ENCODE measurements at places on chromosomes 1 and 21.

DNA sequence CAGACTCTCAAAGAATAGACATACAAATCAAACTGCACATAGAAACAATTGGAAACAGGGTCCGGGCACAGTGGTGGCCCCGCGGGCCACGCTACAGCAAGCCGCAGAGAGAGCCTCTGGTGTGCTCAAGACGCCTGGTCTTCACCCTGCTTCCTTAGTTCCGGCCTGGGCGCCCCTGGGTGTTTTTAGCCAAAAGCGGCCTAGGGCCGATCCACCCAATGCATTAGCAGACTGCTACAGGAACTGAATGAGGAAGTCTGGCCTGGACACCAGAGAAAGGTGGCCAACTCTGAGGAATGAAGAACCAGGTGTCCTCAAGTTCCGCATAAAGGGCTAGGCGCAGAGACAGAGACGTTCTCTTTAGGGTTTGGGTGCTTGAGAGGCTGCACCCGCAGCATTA lies 1.7 kb downstream of the PRRX1 start:
- no peak for DNase-seq

- DNase-seq = no peak
These were observed 105.9 kb downstream of the KCNK1 start for GRCh38 chr1:233719655-233720341.

- peak; percentile 76 for DNase-seq
These were observed 123.5 kb downstream of the TIAM1 start for GRCh38 chr21:31220575-31220974.

- DNase-seq = peak; percentile 88
These were observed 51.9 kb upstream of the LPAR3 start for GRCh38 chr1:84944767-84945486.

DNA sequence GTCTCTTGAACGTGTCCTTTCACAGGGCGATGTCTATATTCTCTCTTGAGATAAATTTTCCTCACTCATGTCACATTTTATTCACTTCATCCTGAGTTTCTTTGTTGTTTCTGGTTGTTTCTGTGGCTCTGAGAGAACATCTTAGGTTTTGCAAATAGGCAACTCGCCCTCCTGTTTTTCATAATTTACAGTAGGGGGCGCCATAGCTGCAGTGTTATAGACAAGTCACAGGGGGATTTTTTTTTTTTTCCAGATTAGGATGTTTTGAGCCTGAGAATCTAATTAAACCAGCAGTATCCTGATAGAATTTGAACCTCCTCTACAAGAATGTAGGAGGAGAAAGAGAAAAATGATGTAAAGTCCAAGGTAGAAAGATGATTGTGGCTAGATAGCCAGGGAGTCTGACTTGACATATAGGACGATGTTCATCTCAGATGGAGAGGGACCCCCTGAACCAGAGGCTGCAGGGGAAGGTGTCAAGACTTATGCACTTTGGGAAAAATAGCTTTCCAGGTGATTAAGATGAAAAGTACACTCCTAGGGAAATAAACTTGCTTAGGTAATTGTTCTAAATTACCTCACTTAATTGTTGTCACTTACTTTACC lies 76.3 kb downstream of the ZP4 start:
- no peak for DNase-seq

DNA sequence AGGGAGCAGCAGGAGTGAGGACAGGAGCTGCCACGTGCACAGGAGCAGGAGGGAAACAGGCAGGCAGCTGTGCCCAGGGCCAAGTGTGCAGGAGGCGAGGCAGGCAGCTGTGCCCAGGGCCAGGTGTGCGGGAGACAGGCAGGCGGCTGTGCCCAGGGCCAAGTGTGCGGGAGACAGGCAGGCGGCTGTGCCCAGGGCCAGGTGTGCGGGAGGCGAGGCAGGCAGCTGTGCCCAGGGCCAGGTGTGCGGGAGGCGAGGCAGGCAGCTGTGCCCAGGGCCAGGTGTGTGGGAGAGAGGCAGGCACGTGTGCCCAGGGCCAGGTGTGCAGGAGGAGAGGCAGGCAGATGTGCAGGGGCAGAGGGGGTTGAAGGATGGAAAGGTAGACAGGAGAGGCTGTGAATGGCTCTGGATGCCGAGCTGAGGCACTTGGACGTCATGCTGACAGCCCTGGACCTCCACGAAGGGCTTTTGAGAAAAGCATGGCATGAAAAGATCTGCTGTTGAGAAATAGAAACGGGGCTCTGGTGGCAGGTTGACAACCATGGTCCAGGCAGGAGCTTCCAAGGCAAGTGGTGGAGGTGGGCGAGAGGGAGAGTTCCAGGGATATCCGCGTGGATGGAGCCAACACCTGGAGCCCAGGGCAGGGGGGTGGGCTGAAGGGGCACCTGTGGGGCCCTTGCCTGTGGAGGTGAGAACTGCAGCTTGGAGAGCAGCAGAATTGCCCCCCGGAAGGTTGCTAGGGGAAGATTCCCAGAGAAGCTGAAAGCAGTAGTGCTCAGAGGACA lies 19.1 kb upstream of the NPHP4 start:
- DNase-seq = no peak

DNA sequence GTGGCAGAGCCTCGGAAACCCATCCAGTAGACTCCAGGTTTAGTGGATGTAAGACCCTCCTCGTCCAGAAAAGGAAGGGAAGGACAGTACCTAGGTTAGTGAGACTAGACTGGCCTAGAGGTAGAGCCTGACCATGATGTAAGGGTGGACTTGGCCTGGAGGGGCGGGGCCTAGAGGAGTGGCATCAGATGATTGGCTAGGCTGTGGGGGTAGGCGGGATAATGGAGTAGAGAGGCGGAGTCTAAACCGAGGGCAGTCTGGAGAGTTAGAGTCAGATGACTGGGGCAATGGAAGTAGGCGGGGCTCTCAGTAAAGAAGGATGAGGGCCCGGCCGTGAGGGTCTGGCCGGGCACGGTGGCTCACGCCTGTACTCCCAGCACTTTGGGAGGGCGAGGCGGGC lies 70.1 kb downstream of the EPHB2 start:
- DNase-seq = no peak

- DNase-seq = no peak
These were observed 15.5 kb downstream of the LEPR start for GRCh38 chr1:65435987-65436386.

DNA sequence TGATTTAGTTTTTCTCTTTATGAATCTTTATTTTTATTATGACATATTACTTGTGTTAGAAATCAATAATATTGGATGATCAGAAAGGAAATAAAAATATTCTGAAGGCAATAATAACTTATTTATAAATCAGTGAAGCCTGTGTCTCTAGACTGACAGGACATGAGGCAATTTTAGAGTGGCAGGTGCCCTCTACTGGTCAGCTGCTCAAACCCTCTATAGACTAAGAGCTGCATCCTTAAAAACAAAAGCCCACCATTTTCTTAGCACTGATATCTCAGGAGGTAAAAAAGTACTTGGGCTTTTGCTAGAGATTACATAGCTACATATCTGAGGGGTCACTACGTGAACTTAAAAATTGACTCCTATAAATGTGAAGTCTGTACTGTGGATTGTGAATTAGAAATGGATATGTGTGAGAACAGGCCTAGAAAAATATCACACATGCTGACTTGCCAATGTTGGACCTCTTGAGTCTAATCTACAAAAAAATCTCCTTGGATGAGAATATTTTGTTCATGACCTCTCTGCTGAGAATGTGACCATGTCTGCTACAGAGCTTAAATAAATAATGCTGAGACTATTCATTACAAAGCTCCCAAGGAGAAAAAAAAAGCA lies 597.9 kb upstream of the ADAMTS5 start:
- no peak for DNase-seq

- no peak for DNase-seq
These were observed 159.8 kb downstream of the PEX14 start for GRCh38 chr1:10634428-10635084.

GRCh38 chr1:223810586-223810985 lies 35.2 kb downstream of the TP53BP2 start:
- no peak for DNase-seq

DNA sequence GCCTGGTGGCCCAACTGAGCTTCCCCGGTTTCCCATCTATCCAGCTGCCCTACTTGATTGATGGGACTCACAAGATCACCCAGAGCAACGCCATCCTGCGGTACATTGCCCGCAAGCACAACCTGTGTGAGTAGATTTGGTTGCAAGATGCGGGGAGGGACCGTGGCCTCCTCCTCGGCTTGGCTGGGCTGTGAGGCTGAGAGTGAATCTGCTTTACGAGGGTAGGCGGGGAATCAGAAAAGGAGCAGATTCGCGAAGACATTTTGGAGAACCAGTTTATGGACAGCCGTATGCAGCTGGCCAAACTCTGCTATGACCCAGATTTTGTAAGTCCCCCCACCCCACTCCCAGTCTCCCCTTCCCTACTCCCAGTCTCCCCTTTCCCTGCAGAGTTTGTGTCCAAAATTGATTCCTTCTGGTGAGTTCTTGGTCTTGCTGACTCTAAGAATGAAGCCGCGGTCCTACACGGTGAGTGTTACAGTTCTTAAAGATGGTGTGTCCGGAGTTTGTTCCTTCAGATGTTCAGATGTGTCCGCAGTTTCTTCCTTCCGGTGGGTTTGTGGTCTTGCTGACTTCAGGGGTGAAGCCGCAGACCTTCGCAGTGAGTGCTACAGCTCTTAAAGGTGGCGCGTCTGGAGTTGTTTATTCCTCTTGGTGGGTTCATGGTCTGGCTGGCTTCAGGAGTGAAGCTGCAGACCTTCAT lies 1.5 kb downstream of the GSTM2 start:
- DNase-seq = no peak

GRCh38 chr1:103560427-103560826 lies 11.0 kb upstream of the AMY2B start:
- no peak for DNase-seq

DNA sequence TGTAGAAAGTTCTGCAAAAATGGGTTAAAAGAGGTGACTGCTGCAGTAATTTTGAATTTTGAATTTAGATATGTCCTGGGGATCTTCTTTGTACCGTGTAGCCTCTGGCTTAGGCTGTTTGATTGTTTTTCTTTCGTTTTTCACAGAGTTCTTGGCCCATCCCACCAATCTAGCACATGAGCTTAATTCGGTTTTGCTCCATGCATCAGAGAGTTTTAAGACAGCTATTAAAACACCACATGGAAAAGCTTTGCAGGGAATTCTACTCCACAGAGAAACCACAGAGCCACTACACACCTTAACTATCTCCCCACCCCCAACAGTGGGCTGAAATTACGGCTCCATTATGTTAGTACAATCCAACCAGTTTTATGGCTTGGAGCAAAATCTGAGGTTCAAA lies 25.5 kb downstream of the SPAG17 start:
- no peak for DNase-seq
